ENCODE measurements at places on chromosomes 1 and 21. TPM values are rescaled to one million over a fixed set of nuclear protein-coding genes. Genes with fewer than 3 reads are reported as not detected.

GRCh38 chr1:31745096-31745945 is 18.8 kb downstream of the ADGRB2 start:
- peak; percentile 67 for DNase-seq

Gene SEC16B
- total RNA-seq, result 0.08 TPM

Gene SPRR1B
- total RNA-seq, result not detected

DNA sequence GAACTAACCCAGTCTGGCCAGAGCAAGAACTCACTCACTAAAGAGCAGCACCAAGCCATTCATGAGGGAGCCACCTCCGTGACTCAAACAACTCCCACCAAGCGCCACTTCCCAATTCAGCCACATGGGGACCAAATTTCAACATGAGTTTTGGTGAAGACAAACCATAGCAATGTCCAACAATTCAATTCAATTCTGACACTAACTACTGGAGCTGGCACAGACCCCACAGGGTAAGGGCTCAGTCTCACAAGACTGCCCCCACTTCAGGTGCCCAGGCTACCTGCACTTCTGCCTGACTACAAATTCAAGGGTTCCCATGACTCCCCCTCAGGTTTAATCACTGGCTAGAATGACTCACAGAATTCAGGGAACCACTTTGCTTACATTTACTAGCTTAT is 48.8 kb upstream of the RAP1A start:
- DNase-seq, result no peak

Gene LPGAT1
- total RNA-seq, result 70.0 TPM

- no peak for DNase-seq
These were observed 184.5 kb downstream of the TGFBR3 start for GRCh38 chr1:91701472-91701869.

Gene C1orf87
- total RNA-seq, result not detected

- no peak for DNase-seq
These were observed 1.7 kb upstream of the AKT3 start for GRCh38 chr1:243851765-243852164.

Gene GPX7
- 10.6 TPM for total RNA-seq

GRCh38 chr1:151976015-151976343 is 17.7 kb downstream of the S100A10 start:
- no peak for DNase-seq

DNA sequence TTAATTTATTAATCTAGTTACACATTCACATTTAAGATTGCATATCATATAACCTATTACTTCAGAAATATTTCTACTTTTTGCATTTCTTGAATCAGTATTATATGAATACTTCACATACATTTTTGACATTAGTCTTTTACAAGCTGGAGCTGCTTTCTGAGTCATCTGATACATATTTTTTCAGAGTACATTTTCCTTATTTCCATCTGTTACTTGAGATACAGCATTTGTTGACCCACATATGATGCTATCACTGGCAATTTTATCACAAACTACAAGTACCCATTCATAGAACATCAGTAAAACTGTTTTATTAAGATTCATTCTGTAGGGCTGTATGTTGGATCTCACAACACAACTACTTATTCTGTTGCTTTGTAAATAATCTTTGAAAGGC is 367.2 kb upstream of the ST6GALNAC5 start:
- DNase-seq, result no peak

Gene AVPR1B
- total RNA-seq, result 0.05 TPM

DNA sequence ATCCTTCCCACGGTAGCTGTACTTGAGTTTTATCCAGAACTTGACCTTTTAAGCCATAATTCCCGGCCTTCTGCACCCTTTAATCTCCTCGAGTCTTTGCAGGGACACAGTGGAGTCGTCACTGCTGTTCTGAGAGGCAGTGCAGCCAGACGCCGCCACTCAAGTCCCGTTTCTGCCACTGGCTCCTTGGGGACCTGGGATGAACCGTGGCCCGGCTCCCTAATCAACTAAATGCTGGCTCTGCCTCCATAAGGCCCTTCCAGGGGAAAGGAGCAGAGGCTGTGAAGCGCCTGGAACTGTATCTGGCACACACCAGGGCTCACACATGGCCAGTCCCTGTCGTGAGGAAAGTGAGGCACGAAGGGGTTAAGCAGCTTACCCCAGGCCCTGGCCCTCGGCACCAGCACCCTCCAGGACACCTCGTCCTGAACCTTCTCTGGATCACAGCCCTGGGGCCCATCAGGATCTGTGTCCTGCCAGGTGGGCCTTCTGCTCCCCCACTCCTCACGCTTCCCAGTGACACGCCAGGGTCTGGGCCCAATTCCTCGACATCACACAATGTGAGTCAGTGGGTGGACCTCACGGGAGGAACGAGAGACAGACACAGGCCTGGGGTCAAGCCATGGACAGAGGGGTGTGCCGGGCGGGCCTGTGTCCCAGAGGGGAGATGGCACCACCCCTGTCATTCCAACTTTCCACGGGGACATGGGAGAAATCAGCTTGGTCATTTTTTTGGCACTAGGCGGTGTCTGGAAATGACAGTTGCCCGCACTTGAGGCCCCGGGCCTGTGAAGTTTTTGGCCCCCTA is 23.5 kb upstream of the C1orf174 start:
- DNase-seq, result no peak

Gene CLCA1
- not detected for total RNA-seq

DNA sequence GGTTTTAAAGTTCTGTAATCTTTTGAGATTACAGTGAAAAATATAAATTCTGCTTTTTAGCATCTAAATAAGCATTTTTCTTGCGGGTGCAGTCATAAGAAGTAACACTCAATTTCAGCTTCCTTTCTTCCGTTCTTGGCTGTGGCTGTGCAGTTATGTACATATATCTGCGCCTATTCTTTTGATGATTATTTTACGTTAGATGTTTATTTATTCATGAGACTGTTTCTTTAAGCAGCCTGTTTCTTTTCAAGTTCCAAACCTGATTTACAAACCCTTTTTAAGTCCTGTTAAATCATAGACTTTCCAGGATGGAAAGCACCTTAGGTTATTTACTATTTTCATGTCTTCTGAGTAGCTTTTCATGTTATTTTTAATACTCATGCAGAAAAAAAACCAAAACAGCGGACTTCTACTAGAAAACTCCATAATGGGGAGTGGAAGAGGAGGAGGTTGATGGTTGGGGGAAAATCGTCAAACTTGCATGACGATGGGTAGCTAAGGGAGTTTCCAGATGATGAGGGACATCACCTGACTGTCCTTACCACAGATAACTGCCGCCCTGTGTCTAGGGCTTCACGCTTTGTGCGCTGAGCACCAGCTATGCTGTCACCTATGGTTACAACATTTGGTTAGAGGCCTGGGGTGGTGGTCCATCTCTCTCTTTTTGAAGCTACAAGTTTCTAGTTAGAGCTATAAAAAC is 2.6 kb downstream of the PRDM2 start:
- no peak for DNase-seq

DNA sequence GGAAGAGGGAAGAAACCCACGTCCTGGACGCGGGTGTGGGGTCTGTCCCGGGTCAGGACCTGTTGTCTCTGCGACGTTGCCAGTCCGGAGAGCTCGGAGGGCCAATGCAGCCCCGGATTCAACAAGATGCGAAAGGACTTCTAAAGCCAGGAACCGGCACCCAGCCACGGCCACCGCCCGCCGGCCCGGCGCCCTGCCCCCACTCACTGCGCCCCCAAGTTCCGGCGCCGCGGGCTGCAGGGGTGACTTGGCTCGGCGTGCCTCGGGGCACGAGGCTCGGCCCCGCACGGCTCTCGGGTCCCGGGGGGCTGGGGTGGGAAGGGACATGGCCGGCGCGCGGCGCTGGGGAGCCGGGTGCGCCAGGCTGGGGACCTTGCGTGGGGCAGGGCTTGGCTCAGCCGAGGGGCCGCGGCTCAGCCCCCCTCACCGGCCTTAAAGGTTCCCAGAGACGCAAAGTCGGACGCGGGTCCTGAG is 51.8 kb upstream of the H6PD start:
- no peak for DNase-seq

GRCh38 chr1:13948396-13948795 is 248.4 kb downstream of the PRDM2 start:
- no peak for DNase-seq

Gene SLFNL1
- 0.18 TPM for total RNA-seq

DNA sequence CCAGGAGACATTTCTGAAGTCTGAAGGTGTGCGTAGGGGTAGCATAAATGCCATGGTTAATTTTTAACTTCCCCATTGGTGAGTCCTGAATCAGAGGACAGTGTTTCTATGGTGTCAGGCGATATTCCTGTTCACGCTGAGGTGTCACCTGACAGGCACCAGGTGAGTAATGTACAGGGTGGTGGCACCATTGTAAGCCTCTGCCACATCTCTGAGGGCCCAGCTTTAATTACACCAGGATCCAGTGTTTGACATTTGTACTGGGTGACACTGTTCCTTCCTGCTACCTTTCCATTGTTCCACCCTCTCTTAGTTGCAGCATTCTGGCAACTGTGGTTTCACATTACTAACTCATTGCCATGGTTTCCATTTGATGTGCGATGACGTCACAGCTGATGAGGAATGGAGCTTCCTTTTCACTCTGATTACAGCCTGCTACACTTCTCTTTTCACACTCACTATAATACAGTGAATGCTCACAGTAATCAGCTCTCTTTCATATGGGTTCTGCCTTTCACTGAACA is 40.6 kb upstream of the MARK1 start:
- DNase-seq, result peak; percentile 58

DNA sequence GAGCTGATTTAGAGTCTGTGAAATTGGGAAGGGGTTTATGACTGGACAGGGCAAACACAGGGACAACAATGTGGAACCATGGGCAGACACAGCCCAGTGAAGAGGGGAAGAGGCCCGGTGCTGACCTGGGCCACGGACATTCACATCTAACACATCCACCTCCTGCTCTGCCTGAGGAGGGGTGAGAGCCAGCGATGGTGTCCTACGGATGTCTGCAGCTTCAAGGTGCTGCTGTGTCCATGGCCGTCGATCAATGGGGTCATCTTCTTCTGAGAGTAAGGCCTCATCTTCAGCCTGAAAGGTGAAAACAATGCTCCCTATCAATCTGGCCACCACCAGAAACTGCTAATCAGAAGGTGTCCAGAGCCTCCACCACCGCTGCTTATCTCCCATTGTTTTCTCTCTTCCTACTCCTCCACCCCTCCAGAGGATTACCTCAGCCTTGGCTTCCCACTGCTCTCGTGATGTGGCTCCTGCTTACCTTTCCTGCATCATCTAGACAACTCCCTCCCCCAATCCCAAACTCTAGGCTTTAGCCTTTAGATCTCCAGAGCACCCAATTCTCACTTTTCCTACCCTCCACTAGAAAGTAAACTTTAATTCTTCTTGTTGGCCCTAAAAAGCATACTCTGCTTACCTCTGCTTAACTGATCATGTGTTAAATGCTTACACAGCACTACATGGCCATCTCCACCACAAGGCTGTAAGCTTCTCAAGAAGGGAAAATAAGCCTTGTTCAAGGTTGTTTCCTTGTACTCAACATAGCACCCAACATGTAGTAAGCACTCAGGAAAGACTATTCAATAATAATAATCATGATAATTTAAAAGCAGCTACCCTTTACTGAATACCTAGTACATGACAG is 24.0 kb upstream of the ADAM30 start:
- no peak for DNase-seq

Gene MANEAL
- 36.5 TPM for total RNA-seq

Gene FMO3
- not detected for total RNA-seq

DNA sequence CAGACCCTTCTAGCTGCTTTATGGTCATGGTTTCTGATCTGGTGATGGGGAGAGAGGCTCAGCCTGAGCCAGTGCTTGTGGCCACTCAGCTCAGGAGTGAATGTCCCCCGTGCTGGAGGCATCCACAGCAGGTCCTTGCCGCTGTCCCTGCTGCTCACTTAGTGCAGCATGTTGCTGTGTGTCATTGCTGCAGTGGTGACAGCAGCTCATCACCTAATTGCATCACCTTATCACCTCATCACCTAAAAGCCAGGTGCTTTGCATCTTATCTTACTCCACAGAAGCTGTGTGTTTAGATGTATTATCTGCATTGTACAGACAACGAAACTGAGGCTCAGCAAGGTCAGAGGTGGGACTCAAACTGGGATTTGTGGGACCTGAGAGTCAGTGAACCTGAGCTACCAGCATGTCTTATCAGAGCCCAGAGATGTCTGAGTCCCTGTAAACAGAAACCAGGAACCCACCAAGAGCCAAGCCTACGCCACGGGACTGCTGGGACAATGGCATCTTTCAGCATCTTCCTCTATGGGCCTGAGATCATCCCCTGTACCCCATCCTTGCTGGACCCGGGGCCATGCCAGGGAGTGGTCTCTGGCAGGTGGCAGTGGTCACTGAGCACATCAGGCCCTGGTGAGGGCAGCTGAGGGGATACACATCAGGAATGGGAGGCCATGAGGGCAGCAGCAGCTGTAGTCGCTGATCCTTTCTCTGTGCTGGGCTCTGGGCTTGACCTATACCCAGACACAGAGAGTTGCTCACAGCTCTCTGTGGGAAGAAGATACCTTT is 6.5 kb downstream of the PODN start:
- DNase-seq, result no peak

Gene MROH7
- total RNA-seq, result not detected

DNA sequence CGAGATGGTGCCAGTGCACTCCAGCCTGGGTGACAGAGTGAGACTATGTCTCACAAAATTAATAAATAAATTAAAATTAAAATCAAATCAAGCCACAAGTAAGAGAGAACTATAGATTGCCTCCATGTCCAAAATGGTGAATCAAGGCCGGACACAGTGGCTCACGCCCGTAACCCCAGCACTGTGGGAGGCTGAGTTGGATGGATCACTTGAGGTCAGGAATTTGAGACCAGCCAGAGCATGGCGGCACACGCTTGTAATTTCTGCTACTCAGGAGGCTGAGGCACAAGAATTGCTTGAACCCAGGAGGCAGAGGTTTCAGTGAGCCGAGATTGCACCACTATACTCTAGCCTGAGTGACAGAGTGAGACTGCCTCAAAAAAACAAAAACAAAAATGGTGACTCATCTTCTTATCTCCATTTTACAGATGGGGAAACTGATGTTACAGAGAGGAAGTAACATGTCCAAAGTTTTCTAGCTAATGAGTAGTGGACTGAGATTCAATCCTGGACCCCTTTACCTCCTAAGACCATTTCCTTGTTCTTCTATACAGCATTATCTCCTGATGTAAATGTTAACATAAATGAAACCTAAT is 99.0 kb upstream of the HNRNPU start:
- DNase-seq, result no peak

GRCh38 chr21:41923631-41924367 is 30.0 kb downstream of the C2CD2 start:
- DNase-seq, result no peak

Gene OR2L2
- total RNA-seq, result not detected

All from SJCRH30 (cell line).